ENCODE measurements at places on chromosomes 4 and X.

DNA sequence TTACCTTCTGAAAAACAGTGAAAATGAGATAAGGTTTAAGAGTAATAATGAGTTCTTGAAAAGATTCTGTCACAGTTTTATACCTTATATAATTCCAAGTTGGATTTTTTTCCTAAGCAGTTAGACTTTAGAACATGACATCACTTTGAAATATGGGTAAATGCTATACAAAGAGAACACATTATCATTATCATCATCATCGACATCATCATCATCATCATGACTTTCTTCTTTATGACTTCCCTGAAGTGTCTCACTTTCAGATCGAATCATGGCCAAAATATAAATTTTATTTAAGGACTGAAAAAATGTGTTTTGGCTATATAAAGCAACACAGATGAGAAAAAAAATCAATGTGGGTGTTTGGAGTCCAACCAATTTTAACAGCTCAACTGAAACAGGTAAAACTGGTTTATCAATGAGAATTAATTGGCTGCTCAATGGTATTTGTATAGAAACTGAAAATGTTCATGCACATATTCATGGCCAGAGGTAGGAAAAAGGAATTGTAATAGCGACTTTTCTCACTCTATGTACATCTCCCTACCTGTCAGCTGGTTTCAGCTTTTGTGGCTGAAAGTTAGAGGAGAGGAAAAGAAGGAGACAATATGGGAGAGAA is 243.1 kb upstream of the GPC4 start:
- DNase-seq: no peak

DNA sequence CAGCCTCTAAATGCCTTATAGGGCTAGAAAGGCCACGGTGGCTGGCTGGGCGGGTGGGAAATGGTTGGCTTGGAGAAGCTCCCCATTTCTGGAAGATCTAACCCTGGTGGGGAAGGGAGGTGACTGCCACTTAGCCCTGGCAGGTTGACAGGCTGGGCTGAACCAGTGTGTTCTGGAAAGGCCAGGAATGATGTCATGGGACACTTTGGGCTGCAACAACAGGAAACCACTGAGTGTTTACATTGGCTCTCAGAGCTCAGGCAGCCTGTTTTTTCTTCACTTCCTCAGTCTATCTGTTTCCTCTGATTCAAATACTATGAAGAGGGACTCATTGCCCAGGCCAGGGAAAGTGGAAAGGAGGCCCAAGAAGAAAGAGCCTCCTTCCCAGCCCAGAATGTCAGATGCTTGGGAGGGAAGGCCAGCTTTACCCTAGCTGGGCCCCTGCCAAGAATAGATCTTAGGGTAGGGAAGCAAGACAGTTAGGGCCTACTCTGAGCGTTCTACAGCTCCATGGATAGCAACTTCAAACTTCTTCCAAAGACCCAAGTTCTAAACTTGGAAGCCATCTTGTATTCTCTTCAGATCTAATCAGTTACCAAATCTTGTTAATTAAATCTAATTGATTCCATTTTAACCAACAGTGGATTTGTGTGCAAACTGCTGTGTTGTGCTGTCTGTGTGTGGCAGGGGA is 65.8 kb upstream of the MSN start:
- DNase-seq: no peak

GRCh38 chrX:154008521-154008920 is 11.2 kb downstream of the IRAK1 start:
- DNase-seq: no peak

DNA sequence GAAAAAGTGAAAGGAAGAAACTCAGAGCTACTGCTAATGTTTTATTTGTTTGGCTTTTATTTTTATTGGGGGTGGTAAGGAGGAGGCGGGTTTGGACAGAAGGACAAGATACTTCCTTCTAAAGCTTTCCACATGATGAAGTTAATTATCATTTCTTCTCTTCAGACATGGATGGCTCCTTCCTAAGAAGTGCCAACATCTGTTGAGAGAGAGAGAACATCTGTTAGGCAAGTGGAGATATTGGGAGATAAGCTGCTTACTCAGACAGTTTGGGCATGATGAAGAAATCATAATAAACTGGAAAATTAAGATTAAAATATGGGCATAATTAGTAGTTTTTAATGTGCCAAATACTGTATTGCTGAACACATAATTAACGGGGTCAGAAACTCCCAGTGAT is 535.7 kb upstream of the INTU start:
- DNase-seq: no peak

DNA sequence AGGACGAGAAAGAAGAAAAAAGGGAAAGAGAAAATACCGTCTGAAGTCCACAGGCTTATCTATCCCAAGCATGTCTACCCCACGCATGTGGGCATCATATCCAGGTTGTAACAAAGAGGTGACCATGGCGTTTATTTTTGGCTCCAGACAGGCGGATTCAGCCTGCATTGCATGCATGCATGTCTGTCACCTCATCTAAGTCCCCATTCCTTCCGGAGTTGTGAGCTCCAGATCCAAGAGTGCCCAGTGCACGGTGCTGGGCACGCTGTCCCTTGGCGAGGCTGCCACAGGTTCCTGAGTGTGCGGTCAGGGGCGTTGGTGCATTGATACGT is 905 bp upstream of the GALNTL6 start:
- no peak for DNase-seq

DNA sequence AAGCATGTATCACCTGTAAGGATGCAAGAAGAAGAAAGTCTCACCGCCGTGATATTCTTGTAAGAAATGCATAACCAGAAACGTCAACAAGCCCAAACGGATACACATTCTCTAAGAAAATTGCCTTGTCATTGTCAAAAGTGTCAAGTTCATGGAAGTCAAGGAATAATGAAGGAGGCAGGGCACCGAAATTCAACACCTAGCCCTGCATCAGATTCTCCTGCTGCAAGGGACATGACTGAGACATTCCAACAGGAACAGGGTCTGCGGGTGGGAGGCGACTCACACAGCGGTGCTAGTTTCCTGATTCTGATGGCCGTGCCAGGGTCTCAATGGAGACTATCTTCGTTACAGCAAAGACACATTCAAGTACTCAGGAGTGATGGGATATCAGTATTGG is 26.7 kb downstream of the IRF2 start:
- no peak for DNase-seq

DNA sequence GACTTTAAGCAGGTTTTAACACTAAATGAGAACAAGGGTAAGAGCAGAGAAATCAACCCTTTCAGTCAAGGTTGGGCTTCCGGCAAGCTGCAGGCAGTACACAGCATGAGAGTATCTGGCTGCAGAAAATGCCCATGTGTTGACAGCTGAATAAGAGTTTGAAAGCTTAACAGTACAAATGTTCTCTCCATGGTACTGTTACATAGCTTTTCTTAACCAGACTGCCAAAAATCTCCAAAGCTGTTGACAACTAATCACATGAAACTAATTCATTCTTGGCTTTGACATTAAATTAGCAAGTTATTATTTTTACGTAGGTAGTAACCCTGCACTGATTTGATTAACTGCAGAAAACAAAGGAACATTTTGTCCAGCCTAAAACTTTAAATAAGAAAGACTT is 153.5 kb downstream of the SLC10A7 start:
- DNase-seq: no peak

GRCh38 chr4:86338521-86338920 is 21.3 kb downstream of the MAPK10 start:
- DNase-seq: no peak

DNA sequence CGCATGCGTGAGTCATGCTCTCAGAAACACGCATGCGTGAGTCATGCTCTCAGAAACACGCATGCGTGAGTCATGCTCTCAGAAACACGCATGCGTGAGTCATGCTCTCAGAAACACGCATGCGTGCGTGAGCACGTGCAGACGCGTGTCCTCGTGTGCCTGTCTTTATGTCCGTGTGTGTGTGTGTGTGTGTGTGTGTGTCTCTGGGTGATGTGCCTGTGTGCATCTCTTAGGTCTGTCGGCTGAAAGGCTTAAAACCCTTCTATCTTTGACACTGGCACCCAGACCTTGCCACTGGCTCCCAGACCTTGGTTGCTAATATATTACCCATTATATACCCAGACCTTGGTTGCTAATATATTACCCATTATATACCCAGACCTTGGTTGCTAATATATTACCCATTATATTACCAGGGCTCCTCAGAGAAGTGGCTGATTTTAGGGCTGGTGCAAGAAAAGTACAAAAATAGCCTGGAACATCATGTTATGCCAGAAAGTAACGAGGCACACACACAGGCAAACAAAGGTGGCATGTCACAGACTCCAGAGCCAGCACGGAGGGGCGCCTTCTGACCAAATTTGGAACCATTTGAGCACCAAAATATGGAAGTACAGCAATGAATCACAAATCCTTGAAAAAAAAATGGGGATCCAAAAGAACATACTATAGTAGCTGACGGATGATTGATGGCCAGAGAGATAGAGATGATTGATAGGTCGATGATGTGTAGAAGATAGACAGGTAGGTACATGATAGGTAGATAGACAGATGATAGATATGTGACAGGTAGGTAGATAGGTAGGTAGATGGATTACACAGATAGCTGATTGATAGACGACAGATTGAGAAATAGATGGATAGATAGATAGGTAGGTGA is 19.2 kb upstream of the ADRA2C start:
- DNase-seq: no peak

DNA sequence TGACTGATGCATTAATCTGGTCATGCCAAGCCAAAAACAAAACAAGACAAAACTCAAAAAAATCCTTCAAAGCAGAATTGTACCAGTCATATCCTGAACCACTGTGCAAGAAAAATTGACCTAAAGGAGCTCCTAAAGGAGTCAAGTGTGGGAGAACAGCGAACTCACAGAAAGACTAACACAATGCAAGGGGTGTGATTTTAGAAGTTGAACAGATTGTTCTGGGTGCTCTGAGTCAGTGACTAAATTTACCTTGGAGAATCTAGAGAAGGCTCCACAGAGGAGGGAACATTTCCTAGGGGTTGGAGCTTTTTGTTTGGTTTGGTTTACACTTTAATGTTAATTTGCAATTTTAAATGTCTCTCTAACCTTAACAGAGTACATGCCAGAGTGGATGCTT is 48.9 kb upstream of the PHF8 start:
- DNase-seq: no peak

DNA sequence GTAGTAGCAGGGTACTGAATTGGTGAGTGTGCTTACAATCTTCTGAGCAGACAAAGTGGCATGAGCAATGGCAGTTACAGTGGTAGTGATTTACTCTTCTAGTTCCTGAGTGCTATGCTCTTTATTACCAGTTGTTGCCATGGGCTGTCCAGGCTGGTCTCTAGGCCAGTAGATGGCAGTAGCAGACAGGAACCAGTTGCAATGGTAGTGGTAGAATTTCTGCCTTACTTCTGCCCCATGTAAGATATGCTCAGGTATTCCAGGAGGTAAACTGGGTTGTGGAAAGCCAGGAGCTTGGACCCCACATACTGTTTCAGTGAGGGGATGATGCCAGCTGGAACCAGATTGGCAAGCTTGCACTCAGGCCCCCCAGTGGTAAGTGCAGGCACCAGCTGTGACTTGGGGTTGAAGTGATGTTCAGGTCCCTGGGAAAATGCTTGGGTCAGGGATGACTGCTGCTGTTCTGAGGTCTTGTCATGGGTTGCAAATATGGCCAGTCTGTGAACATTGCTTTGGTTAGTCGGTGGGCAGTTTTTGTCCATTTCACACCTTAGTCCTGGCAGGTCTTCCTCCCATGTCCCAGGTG is 63.0 kb upstream of the ZXDB start:
- no peak for DNase-seq

DNA sequence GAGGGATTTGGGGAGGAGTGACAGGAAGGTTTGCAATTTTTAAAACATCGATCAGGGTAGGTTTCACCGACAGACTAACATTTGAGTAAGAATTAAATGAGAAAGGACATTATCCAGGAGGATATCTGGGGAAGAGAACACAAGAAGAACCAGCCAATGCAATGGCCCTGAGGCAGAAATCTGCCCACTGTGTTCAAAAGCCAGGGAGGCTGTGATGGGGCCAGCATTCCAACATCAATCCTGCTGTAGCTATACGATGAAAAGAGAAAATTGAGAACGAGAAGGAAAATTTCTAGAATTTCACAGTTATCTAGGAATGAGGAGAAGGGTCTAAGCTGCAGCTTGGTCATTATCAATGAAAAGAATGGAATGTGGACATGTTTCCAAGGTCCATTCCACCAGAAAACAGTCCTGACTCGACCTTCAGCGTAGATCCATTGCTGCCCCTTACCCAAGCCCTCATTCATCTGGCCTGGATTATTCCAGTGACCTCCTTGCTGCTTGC is 84.4 kb downstream of the APBB2 start:
- DNase-seq: no peak

DNA sequence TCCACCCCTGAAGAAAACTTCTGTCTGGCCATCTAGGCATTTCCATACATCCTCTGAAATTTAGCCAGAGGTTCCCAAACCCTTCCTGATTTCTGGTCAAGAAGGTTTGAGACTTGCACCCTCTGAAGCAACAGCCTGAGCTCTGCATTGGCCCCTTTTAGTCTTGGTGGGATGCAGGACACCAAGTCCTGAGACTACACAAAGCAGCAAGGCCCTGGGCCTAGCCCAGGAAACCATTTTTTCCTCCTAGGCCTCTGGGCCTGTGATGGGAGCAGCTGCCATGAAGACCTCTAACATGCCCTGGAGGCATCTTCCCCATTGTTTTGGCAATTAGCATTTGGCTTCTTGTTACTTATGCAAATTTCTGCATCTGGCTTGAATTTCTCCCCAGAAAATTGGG is 196.6 kb downstream of the IL1RAPL2 start:
- DNase-seq: no peak

DNA sequence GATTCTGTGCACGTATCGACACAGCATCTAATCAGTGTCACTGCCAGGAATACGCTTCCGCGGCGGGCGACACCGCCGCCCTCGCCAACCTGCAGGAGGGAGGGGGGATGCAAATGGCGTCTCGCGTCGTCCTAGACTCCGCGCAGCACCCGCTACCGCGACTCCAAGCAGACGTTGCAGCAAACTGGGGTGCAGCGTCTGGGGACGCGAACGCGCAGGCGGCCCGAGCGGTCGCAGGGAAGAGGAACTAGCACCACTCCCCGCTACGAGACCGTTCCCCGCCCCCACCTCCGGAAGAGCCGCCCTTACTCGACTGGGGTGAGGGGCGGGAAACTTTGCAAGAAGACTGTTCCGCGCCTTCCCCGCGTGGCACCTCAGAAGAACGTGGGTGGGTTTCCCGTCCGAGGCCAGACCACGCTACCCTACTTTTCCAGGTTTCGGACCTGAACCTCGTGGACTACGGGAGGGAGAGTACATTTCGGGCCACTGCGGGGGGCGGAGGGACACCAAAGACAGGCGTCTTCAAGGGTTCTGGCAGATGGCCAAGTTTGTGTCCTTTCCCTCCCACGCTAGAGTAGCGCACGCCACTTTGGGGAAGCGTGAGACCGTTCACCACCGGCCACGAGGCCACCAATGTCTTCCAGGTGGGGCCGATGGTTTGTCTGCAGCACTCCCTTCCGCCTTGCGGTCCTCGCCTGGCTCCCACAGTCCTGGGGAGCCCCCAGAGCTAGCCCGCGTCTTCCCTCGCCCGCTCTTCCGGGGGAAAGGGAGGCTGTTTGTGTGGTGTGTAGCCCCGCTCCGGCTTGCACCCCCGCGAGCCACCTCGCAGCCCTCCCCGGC is 78.0 kb upstream of the BCOR start:
- DNase-seq: no peak

DNA sequence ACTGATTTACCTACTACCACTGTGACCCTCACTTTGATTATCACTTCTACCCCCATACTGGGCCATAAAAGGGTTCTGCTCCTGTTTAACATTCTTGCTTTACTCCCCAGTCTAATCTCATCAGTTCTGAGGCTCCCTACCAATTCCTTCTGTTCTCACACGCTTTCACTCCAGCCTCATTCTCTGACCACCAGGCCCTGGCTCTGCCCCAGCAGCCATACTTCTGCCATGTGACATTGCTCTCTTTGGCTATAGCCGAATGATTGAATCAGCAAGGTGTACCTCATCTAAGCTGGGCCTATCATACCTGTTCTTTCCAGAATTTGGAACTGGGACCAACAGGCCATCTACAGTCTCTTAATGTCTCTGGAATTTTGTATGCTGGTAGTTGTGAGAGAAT is 14.4 kb upstream of the ELF2 start:
- DNase-seq: no peak

Measured in GM19239 (cell line).